ENCODE measurements at places on chromosomes 7 and 10.

DNA sequence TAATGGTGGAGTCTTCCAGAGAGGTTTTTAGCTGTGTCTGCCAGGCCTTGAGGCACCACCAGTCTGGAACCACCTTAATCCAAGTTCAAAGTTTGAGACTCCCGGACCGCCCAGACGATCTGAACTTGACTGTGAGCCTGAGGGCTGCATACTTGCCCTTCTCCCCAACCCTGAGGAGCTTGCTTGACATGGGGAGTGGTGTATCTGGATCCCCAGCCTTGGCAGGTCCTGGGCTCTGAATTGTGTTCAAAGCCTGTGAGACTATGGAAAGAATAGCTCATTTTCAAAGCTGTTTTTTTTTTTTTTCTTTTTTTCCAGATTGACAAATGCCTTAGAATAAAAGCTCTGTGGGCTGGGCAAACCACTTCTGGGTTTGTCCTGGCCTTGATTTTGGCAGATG, 22.3 kb upstream of the CAMK1D start:
- DNase-seq, result no peak

- DNase-seq, result no peak
Observed at GRCh38 chr10:62916141-62916603, 100.0 kb upstream of the EGR2 start.

GRCh38 chr7:86968618-86969017, 90.8 kb downstream of the ELAPOR2 start:
- no peak for DNase-seq

DNA sequence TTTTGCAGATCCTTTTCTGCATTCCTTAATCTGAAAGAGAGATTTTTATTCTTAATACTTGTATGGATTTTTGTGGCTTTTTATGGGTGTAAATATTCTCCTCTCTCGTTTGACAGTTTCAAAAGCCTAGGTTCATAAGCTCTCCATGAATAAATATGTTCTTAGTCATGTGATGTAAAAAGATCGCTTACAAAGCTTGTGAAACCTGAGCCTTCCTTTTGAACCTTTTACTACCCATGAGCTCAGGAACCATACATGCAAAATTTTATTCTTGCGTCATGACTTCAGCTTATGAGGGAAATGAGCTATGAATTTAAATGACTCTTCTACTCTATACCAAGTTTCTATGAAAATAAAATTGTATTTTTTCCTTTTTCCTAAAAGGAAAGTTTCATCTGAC, 98.7 kb downstream of the POLL start:
- no peak for DNase-seq

DNA sequence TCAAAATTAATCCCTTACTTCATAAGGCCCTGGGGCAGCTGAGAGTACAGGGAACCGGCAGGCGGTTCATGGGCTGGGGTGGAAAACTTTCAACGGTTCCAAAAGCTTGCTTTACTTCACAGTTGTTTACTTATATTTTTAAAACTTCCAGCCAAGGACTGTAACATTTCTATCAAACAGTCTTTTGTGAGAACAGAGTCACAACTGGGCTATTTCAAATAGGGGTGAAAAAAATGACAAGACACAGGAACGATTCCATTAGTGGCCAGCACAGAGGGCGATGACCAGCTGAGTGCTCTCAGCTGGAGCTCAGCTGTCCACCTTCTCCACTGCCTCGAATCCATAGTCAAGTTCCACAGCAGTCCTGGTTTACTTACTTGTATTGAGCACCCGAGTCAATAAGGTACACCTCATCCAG, 48.2 kb downstream of the XPNPEP1 start:
- DNase-seq, result no peak
